ENCODE measurements at places on chromosomes 11 and 22. TPM values are rescaled to one million over a fixed set of nuclear protein-coding genes. Genes with fewer than 3 reads are reported as not detected.

The APOL5 gene
- not detected for total RNA-seq

The MYEOV gene
- 130 TPM for total RNA-seq

The TYR gene
- total RNA-seq: not detected

The SART1 gene
- total RNA-seq: 35.8 TPM

The NTM gene
- total RNA-seq: 1.4 TPM

- DNase-seq: peak; percentile 86
Measured at GRCh38 chr11:128506999-128507611, 80.3 kb downstream of the ETS1 start.

- no peak for DNase-seq
Measured at GRCh38 chr11:116481126-116481675, 291.6 kb downstream of the BUD13 start.

DNA sequence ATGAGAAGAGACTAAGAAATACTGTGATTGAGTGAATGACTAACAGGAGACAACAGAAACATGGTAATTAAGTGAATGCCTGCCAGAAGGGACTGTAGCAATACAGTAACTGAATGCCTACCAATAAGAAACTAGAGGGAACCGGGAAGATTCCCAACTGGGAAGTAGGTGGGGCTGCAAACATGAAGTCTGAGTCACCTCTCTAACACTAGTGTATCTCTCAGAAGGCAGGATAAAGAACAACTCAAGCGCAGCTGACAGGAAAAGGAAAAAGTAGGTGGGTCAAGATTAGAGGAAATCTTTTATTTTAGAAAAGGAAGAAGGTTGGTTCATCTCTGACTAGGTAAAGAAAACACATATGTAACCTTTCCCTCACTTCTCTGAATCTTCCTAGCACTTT lies 14.0 kb downstream of the C11orf42 start:
- DNase-seq: peak; percentile 98

- no peak for DNase-seq
Measured at GRCh38 chr11:121437018-121437685, 15.0 kb upstream of the SORL1 start.

GRCh38 chr11:2945031-2945756 lies 16.0 kb upstream of the PHLDA2 start:
- DNase-seq: peak; percentile 85

- DNase-seq: peak; percentile 89
Measured at GRCh38 chr11:113675003-113675561, 31.0 kb downstream of the TMPRSS5 start.

DNA sequence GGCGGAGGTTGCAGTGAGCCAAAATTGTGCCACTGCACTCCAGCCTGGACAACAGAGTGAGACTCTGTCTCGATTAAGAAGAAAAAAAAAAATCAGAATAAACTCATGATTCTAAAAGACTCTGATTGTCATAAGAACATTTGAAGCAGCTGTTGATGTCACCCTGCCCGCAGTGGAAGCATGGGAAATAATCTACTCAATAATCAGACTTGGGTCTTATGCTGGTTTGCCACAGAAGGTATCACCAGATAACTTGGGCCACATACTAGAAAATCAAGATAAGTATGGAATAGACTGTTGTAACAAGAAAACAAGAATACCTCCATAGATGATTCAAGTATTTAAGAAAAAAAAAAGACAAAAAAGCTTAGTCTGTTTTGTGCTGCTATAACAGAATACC lies 8.2 kb downstream of the CAVIN3 start:
- DNase-seq: no peak

- no peak for DNase-seq
Measured at GRCh38 chr11:96329419-96329818, 13.6 kb downstream of the MAML2 start.

GRCh38 chr11:115653076-115653475 lies 148.9 kb upstream of the CADM1 start:
- no peak for DNase-seq

DNA sequence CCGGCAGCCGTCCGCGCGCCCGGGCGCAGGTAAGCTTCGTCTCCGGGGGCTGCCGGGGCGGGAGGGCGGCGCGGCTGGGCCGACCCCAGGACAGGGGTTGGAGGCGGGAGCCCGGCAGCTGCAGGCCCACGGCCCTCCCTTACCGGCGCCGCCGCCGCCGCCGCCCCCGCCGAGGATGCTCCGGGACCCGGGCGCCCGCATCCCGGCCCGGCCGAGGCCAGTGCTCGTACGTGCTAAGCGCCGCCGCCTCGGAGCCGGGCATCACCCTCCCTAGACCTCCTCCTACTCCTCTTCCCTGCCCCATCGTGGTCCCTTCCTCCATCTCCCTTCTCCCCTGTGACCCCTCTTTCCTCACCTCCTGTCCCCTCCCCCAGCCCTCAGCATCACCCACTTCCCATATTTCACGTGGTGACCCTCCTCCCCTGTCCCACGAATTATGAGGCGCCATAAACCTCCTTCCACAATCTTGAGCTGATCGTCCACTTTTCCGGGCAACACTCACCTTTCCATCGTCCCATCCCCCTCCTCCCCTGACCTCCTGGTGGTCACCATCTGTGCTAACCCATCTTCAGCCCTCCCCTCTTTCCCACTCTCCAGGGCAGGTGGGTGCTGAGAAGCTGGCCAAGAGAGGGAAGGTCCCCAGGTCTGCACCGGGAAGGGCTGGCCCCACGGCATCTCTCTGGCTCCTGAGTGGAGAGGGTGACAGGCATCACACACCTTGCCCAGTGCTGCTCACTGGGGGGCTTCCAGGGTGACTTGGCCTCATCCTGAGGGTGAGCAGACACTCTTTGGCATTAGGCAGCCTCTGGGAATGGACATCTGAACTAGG lies 612 bp downstream of the ASPHD2 start:
- no peak for DNase-seq

DNA sequence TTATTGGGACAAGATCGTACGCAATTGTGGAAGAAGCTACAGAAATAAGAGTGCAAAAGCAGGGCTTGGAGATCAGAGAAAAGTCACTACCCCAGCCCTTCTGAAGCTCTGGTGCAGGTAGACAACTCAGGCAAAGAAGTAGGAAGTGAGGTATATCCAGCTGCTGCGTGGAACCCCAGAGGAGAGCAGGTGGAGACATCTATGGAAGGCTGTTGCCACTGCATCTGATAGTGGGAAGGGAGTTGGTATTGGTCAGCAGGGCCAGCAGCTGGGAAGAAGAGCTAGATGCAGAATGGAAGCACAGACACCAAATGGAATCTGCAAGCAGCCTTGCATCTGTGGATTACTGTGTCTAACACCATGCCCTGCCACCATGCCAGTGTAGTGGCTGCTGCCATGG lies 165.1 kb downstream of the WNT11 start:
- no peak for DNase-seq

GRCh38 chr11:68053981-68054812 lies 15.4 kb downstream of the TCIRG1 start:
- no peak for DNase-seq
